ENCODE measurements at places on chromosomes 2 and 18.
A peak's percentile ranks its signal among the peaks of the same experiment; 100 is the strongest.

GRCh38 chr2:111966241-111966640 is 67.8 kb downstream of the MERTK start:
- DNase-seq: no peak

DNA sequence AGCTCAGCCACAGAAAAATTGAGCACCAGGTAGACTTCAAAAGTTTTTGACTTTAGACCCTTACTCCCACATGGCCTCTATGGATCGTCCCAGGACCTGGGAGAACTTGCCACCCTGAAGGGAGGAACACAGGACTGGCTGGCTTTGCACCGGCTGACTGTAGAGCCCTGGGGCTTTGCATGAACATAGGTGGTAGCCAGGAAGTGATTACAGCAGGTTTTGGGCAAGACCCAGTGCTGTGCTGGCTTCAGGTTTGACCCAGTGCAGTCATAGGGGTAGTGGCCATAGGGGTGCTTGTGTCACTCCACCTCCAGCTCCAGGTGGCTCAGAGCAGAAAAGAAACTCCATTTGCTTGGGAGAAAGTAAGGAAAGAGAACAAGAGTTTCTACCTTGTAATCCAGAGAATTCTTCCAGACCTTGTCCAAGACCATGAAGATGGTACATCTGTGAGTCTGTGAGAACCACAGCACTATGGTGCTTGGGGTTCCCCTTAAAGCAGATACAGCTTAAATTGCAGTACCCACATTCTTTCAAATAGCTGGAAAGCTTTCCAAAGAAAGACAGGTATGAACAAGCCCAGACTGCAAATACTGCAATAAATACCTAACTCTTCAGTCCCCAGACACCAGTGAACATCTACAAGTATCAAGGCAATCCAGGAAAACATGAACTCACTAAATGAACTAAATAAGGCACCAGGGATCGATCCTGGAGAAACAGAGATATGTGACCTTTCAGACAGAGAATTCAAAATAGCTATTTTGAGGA is 13.0 kb upstream of the SESTD1 start:
- no peak for DNase-seq

GRCh38 chr2:241558532-241559322 is at the start of gene BOK:
TSS of gene BOK (plus strand) at chr2:241558745. CDS start at chr2:241559484, 739 bp downstream.
- no peak for DNase-seq

DNA sequence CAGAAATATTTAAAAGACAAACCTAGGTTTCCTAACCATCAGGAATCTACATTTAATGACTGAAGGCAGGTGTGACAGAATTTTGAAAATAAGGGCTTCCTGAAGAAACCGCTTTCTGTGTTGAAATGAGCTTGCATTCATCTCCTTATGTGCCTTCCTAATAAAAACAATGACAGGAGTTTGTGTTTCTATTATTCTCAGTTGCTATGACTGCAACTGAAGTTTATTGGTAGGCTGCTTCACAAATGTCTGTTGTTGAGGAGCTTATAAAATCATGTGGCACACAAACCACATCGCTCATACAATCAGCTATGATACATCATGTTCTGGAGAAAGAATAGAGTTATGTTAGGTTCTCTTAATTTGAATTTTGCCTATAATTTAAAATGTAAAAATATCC is 362.7 kb upstream of the SLC8A1 start:
- DNase-seq: no peak

- no peak for DNase-seq
These were observed 18.9 kb downstream of the PIK3C3 start for GRCh38 chr18:41973983-41974382.

GRCh38 chr2:210172219-210172575 is 988 bp upstream of the KANSL1L start:
- DNase-seq: no peak

GRCh38 chr2:228986961-228987360 is 284.1 kb downstream of the PID1 start:
- no peak for DNase-seq

- DNase-seq: no peak
These were observed 131.0 kb upstream of the ZEB2 start for GRCh38 chr2:144650907-144651306.

DNA sequence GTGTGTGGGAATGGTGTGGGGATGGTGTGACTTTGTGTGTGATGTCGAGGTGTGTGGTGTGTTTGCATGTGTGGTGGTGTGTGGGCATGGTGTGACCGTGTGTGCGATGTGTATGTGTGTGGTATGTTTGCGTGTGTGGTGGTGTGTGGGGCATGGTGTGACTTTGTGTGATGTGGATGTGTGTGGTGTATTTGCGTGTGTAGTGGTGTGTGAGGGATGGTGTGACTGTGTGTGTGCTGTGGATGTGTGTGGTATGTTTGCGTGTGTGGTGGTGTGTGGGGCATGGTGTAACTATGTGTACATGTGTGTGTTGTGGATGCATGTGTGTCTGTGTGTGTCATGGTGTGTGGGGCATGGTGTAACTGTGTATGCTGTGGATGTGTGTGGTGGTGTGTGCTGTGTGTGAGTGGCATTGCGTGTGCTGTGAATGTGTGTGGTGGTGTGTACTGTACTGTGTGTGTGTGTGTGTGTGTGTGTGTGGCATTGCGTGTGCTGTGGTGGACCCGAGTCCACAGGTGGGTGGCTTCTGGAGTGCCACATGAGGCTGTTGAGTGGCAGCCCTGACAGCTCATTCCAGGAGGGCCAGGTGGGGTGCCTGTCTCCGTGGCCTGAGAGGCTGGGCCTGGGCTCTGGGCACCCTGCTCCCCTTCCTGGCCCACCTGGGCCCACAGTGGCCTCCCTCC is 14.7 kb downstream of the ODC1 start:
- DNase-seq: no peak

- DNase-seq: no peak
These were observed 13.7 kb downstream of the RND3 start for GRCh38 chr2:150473767-150474166.

DNA sequence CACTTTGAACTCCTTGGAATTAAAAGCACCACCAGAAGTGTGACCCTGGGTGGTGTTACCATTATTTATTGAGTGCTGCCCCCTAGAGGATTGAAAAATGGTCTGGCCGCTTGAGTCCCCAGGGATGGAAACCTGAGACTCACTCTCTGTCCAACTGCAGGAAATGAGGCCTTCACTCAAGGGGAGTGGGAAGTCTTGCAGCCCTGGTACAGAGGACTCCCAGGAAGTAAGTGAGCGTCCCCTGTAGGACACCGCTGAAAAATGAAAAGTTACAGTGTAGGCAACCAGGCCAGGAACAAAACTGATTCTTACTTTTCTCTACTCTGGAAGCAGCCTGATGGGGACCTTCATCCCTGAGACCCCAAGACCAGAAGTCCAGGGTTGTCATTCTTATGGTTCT is 2.2 kb upstream of the NRP2 start:
- peak; percentile 43 for DNase-seq

DNA sequence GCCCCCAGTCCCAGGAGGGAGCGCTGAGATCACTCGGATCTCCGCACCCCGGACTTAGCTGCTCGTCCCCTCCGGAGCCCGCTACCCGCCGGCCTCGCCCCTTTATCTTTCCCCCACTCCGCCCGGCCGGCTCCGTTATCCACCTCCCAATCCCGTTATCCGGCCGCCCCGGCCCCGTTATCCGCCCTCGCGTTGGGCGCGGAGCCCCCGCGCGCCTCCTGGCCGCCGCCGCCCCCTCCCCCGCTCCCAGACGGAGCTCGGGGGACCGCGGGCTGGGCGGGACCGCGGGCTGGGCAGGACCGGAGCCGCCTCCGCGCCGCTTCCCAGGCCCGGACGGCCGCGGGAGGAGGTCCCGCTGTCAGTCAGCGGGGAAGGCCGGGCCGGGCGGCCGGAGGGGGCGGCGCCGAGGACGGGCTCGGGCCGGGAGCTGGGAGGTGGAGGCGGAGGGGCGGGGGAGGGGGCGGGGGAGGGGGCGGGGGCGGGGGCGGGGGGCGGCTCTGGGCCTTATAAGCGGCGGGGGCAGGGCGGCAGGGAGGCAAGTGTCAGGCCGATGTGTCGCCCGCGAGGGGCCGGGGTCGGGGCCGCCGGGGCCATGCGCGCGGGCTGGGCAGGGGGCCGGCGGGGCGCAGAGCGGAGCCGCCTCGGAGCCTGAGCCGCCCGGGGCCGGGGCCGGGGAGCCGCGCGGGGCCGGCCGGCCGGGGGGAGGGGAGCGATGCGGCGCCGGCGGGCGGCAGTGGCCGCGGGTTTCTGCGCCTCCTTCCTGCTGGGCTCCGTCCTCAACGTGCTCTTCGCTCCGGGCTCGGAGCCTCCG is at the start of gene PKDCC:
Gene PKDCC, plus strand, starts transcription at position 534 of the 811 bp plus-strand sequence. Its CDS starts 179 bp downstream, at position 713.
- no peak for DNase-seq

GRCh38 chr18:58396144-58396543 is 232.7 kb downstream of the ALPK2 start:
- DNase-seq: no peak

DNA sequence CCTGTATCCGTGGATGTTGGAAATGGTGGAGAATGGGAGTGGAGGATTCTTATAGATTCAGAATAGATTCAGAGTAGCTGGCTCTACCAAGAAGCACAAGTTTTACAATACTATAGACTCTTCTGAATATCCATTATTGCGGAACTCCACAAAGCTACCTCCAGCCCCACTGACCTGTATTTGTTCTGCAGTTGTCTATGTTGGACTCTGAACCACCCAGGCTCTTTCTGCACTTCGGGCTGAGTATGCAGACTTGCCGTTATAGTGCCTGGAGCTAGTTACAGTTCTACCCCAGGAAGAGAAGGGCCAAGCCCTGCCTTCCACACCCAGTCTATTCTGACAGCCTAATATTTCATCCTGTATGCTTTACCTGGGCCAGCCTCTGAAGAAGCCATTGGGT is 4.4 kb upstream of the RGPD4 start:
- no peak for DNase-seq

GRCh38 chr2:168495524-168495923 is 39.5 kb downstream of the CERS6 start:
- DNase-seq: no peak

GRCh38 chr2:197924483-197924882 is 120.1 kb downstream of the PLCL1 start:
- no peak for DNase-seq

DNA sequence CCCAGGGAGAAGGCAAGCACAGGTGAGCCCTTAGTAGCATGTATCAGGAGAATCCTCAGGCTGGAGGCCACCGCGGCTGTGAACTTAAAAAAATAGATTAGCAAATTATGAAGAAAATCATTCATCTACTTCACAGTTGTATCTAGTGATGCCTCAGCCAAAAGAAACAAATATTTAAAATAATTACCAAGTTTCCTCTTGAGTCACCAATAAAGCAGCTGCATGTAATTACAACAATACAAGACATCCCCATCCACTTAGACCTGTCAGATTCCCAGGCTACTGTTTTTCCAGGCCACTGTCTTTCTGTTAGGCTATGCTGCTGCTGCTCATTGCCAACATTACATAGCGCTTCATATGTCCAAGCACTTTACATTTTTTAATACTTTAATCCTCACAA is 54.6 kb upstream of the PHLPP1 start:
- DNase-seq: no peak

- DNase-seq: no peak
These were observed 188.2 kb downstream of the ALK start for GRCh38 chr2:29733213-29733612.

GRCh38 chr18:28132084-28132483 is 44.8 kb downstream of the CDH2 start:
- DNase-seq: no peak

DNA sequence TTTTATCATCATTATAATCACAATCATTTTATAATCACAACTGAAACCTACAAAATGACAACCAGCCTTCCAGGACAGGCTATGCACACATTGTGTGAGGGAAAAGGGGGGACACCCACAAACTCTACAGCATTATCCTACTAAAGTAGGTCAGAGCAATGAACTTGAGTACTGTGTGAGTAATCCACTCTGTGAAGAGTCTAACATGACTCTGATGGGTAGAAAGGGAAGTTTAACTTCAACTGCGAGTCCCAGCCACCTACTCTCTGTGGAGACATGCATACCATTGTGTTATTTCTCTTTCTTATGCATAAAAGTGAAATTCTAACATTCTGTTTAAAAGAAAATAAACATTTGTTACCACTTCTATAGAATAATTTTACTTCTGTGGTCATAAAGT is 177.9 kb downstream of the ZNF516 start:
- no peak for DNase-seq

DNA sequence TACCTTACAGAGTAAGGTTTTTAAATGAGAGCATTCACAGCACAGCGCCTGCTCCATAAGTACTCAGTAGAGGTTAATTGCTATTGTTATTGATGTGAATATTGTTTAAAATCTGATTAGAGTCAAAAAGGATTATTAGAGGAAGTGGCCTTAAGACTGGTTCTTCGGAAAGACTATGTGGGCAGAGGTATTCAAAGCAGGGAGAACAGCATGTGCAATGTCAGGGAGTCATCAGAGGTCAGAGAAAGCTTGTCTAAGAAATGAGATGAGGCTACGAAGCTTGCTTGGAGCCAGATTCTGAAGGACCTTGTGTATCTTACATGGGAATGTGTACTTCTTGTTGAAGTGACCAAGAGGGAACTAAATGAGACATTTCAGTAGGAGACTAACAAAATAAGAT is 49.8 kb downstream of the PMS1 start:
- DNase-seq: no peak

- peak; percentile 7 for DNase-seq
These were observed at the start of gene SMPD4 for GRCh38 chr2:130181325-130181879. TSS of gene SMPD4 (minus strand) at chr2:130181602. CDS start at chr2:130176592, 5,010 bp downstream.

DNA sequence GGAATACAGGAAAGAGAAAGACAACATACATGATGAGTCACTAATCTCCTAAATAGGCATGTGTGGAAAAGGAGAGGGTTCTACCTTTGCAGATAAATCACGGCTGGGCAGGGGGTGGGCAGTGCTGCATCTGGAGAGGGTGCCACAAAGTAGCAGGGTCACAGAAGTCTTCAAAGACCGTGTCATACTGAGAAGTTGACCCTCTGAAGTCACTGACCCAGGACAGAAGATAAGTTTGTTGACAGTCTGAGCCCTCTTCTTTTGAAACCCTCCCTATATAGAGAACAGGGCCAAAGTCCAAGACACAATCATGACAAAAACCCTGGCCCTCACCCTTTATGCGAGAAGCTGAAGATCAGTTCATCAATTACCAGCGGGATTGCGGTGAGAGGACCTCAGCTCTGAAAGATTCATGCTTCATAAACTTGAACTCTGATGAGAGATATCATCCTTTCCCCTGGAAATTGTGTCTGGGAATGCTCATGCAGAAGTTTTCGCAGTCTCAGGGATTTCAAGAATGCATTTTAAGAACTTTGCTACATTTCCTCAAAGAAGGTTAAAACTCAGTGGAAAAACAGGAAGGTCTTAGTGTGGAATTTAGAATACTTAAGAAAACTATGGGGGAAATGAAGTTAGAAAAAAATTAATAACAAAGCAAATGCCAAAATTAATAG is 129.5 kb downstream of the FAM124B start:
- DNase-seq: no peak

DNA sequence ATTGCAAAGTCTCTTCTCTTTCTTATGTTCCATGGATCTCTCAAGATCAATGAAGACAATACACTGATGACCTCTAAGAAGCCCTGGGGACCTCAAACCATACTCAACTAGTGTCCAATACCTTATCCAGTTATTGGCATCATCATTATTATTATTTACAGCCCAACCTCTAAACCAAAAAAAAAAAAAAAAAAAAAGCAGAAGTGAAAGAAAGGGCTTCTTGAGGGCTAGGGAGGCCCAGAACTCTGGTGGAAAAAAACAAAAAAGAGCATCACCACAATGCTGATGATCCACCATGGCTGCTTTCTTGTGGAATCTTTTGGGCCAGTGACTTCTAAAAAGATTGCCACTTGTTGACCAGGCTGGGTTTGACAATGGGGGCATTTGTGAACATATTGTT is 324.9 kb downstream of the LPIN1 start:
- no peak for DNase-seq

All from NCI-H187 treated with DMSO at 0.1 percent for 48 hours (cell line).